ENCODE measurements at places on chromosomes 3 and 15.

DNA sequence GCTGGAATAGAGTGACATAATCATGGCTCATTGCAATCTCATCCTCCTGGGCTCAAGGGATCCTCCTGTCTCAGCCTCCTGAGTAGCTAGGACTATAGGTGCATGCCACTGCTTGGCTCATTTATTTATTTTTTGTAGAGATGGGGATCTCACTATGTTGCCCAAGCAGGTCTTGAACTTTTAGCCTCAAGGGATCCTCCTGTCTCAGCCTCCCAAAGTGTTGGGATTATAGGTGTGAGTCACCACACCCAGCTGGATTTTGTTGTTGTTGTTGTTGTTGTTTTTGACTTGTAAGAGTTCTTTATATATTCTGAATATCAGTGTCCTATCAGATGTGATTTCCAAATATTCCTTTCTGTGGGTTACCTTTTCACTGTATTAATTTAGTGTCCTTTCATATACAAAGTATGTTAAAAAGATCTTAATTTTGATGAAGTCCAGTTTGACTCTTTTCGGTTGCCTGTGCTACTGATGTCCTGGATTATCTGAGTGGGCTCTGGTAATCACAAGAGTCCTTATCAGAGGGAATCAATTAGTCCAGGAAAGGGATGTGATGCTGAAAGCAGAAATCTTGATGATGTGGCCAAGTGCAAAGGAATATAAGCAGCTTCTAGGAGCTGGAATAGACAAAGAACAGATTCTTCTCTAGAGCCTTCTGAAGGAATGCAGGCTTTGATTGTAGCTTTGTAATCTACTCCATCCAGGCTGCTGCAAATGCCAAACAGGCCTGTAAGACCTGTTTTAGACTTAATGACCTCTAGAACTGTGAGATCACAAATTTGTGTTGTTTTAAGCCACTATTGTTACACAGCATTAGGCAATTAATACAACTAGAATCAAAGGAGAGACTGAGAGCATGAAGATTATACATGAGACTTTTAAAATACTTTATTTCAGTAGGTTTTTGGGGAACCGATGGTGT is 30.2 kb downstream of the NCK1 start:
- no peak for DNase-seq

GRCh38 chr15:101176625-101177024 is 75.2 kb downstream of the CHSY1 start:
- DNase-seq = no peak

DNA sequence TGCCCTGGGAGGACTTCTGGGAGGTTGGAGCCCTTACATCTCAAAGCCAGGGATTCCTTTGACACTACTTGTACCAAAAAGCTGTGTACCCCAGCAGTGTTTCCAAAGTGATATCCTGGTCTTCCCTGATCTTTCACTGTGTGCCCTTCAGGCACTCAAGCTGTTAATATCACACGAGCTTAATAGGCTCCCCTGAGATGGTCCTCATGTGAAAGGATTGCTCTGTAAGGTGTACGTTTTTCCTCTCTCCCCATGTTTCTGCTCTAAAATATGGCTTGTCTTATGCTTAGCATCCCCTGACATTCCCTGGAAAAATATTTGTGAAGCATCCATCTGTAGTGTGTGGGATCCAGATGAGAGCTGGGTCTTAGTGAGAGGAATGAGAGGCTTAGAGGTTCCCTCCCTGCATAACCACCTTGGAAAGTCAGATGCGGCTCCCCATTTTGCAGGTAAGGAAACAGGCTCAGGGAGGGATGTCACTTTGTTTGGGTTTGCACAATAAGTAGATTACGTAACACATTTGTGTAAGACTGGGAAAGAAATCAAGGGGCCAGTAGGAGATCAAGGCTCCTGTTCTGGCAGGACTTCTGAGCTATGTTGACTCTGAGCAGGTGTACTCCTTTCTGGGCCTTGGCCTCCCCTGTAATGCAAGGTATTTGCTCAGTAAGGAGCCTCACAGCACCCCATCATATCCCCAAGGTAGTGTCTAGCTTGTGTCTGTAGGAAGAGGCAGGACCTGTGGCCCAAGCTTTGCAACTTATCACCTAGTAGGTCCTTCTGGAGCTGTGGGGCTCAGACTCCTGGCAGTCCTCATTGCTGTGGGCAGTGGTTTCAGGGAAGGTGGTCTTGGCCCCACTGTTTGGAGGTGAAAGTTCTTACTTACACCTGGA is 667 bp upstream of the ACOX2 start:
- DNase-seq = no peak

GRCh38 chr15:98804057-98804380 is 155.7 kb downstream of the IGF1R start:
- DNase-seq = no peak

- DNase-seq = no peak
Observed at GRCh38 chr15:85932391-85932790, 137.7 kb upstream of the KLHL25 start.

Data from stimulated activated CD4-positive, alpha-beta T cell treated with anti-CD3 and anti-CD28 coated beads, Interleukin-1b, Interleukin-23, amount 100 ng/mL, for 4 hours (primary cell).